A172 (cell line): ENCODE measurements at places on chromosomes 7 and 10. TPM values are rescaled to one million over a fixed set of nuclear protein-coding genes. Genes with fewer than 3 reads are reported as not detected.

DNA sequence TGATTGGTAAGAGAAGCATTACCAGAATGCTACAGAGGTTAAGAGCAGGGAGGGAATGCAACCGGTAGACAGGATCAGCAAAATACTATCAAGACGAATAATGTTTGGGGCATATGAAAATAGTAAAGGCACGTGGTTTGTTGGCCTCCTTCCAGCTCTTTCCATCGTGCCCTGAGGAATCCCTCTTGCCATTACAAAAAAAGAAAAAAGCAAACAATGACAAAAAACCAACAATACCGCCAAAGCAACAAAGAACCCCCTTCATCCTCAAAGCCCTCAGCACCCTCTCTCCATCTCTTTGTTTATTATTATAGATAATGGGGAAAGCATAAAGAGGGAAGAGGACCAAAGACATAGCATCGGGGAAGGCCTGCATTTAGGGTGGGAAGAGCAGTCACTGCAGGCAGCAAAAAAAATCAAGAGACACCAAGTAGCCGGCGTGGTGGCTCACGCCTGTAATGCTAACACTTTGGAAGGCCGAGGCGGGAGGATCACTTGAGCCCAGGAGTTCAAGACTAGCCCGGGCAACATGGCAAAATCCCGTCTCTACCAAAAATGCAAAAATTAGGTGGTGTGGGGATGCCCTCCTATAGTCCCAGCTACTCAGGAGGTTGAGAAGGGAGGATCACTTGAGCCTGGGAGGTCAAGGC is 78.0 kb downstream of the HIP1 start:
- DNase-seq, result no peak

- no peak for DNase-seq
Observed at GRCh38 chr10:112785089-112785488, 165.0 kb upstream of the TCF7L2 start.

DNA sequence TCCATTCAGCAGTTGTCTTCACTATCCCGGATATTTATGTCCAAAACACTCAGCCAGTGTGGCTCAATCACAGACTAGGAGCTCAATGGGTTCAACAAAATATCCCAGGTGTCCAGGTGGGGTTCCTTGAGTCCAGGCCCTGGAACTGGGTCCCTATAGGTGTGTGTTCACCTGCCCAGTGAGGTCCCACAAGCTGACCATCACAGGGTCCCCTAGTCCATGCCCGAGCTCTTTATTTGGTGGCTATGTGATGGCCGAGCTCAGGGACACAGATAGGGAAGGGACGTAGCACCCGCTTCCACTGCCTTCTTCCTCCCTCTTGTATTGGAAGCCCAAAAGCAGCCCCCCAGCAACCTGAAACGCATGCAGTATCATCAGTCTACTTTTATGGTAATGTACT is 78.9 kb upstream of the DDC start:
- DNase-seq, result no peak

BICC1 gene
- total RNA-seq, result 1.3 and 2.3 TPM in 2 replicates

WIPF3 gene
- not detected in 2 replicates for total RNA-seq
